Cerebellar cortex (tissue), 1 donor: ENCODE measurements at places on chromosomes 3 and 15.

DNA sequence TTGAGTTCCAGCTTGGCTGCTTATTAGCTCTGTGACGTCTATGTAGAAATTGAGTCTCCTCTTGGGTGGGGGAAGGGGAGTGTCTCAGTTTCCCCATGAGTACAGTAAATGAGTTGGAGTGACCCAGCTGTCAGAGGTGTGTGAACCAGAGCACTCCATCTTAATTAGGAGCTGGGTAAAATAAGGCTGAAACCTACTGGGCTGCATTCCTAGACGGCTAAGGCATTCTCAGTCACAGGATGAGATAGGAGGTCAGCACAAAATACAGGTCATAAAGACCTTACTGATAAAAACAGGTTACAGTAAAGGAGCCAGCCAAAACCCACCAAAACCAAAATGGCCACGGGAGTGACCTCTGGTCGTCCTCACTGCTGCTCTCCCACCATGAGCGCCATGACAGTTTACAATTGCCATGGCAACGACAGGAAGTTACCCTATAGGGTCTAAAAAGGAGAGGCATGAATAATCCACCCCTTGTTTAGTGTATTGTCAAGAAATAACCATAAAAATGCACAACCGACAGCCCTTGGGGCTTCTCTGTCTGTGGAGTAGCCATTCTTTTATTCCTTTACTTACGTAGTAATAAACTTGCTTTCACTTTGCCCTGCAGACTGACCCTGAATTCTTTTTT lies 222.4 kb downstream of the CACNA2D3 start:
- DNase-seq: no peak

DNA sequence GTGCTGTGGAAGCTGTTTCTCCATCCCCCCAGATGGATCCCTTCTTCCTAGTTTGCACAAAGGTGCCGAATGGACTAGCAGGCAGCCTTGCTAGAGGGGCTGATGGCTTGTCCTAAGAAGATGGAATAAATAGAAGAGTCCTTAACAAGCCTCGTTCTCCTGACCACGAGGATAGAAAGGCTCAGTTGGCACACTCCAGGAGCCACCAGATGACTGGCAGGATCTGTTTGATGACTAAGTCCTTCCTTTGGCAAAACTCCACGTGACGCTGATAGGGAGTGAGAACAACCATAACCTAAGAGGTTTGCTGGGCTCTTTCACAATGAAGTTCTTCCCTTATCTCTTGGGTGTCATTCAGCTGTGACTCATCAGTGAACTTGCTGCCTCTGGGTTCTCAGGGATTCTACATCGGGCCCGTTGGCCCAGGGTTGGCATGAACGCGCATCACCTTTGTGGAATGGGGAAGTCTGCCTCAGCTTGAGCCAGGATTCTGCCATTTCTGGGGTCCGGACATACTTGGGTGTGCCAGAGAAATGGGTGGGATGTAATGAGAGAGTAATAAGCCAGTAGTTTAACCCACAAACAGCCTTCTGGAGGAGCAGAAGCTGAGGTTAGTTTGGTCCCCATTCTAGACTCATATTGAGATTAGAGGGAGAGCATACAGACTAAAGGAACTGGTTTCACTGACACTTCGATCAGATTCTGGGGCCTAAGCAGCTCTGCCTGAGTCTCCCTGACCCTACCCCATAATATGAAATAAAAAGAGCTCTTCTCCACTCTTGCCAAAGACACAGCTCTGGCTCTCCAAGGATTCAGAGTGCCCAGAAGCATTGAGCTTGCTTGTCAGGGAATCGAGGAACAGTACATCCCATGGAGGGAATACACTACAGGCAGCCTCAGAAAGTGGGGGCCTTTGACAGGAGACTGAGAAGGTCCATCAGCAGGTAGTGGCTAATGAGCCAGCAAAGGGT lies 2.0 kb upstream of the MELTF start:
- DNase-seq: peak; percentile 49

DNA sequence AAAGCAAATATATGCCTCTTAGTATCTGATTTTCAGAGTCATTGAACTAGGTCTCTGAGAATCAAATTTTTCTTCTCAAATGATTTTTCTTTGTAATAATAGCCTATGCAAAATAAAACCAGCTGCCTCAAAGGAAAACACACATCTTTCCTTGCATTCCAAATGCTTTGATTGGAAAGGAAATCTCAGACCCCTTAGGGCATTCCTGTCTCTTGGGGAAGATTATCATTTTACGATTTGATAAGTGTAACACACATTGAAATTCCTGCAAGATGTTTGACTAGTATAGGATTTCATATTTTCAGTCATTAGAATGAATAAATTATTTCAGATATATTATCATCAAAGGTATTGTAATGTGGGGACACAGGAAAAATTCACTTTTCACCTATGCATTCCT lies 244.8 kb downstream of the EPHA6 start:
- no peak for DNase-seq

DNA sequence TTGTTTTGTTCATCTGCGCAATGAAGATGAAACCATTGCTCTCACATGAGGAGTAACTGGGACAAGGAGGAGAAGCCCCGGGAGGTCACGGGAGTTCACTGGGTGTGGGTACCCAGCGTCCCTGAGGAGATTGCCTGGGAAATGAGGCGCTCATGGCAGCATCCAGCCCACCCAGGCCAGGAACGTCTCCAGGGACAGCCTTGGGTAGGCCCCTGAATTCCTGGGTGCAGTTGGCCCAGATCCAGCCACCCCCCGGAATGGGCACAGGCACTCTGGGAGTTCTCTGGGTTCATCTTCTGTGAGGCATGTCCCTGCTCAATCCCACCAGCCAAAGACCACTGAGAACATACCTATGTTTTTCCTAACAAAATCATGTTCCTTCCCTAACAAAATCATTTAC lies 18.5 kb downstream of the BFSP2 start:
- DNase-seq: no peak

GRCh38 chr3:69090021-69090420 lies 5.3 kb downstream of the ARL6IP5 start:
- DNase-seq: no peak

DNA sequence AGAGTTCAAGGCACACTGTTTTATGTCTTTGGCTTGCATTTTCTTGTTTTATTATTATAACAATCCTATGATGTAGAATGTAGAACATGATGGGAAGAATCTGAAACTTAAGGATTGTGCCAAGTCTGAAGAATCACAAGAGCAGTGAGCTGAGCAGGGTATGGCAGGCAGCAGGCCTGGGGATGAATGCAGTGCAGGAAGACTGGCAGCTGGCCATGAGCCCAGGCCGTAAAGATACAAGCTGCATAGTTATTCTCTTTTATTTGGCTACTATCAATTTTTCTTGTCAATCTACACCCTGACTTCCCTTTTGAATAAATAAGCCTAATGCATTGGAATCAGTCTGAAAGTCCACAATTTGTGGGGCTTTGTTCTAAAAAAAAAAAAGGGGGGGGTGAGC lies 89.6 kb upstream of the ARPP21 start:
- peak; percentile 5 for DNase-seq

- no peak for DNase-seq
Observed at GRCh38 chr3:123511726-123512125, 62.8 kb upstream of the ADCY5 start.

DNA sequence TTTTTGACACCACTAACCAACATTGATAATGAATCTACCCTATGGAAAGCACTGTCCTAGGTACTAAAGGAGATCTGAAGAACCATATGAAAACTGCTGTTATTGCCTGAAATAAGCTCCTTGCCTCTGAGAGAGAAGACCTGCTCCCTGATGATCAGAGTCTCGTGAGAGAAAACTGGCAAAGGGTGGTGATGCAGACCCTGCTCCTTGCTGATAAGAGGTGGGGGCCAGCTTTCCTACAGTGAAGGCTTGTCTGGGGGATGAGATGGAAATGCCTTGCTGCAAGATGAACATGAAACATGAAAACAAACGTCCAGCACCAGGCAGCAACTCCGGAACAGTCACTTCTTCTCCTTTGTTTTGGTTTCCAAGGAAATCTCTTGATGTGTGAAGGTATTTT lies 31.9 kb downstream of the RASGRP1 start:
- DNase-seq: no peak

DNA sequence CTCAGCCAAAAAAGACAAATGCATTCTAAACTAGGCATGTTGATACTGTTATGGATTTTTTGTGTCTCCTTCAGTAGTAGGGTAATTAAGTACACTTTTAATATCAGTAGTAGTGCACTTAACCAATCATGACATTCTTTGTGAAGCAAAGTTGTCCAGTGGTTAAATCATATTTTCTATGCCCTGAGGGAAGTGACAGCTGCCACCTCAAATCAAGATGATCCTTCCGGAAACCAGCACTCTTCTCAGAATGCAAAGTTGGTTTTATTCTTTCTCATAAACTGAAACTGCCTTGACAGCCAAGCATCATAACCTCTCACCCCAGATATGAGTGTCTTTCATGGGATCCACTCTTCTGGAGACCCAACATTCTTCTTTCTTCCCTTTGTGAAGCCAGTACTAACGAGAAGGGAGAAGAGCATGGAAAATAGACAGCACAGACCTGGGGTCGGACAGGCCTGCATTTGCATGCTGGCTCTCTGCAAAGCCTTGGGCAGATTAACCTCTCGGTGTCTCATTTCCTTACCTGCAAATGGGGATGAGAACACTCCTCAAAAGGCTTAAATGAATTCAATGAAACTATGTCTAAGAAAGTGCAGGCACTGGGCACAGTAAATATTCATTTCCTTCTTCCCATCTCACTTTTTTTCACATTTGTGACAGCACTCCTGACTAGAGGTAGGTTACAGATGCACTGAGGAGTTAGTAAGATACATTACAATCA lies 13.2 kb downstream of the AAGAB start:
- DNase-seq: no peak

DNA sequence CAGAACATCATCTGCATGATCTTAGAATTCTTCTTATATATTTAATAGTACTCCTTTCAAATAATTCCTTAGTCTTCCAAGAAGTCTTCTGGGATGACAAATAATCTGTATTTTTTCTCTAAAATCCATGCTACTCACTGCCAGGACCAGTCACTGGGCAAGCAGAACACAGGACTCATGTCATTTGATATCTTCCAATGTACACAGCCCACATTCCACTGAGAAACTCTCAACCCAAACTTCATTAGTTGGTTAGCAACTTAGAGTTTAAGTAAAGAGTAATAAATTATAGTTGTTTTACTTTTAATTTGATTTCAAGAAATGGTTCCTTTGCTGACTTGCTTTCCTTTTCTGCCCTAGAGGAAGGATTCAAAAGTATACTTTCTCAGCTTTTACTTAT lies 317.0 kb downstream of the VGLL3 start:
- no peak for DNase-seq

DNA sequence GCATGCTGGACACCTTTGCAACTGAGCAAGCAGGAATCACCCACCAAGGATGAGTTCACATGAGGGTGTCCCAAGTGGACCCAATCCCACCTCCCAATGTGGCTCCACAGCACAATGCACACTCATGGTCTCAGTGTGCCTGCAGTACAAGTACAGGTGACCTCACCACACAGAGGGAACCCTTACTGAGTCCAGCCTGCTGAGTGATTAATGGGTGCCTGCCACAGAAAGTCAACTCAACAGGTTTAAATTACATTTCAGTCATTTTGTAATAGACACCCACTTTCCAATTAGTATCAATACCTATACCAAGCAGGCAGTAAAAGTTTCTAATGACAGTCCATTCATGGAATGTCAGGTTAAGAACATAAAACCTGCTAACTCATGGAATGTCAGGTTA lies 59.5 kb downstream of the HERC2 start:
- DNase-seq: no peak

DNA sequence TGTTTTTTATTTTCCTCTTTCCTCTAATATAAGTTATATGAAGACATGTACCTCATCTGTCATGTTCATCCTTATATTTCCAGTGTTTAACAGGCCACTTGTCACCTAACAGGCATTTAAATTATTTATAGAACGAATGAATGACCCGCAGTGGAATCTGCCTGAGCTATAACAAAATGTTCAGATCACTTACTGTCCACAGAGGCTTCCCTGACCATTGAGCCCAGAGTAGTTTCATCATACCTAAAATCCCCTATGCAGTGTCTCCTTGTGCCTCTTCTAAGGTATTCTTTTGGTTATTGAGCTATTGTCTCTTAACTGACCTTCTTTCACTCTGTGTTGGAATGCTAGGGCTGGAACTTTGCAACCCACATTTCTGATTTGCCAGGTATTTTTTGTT lies 748.5 kb downstream of the NTRK3 start:
- DNase-seq: no peak

GRCh38 chr3:175066617-175067415 lies 207.7 kb downstream of the NAALADL2 start:
- no peak for DNase-seq

DNA sequence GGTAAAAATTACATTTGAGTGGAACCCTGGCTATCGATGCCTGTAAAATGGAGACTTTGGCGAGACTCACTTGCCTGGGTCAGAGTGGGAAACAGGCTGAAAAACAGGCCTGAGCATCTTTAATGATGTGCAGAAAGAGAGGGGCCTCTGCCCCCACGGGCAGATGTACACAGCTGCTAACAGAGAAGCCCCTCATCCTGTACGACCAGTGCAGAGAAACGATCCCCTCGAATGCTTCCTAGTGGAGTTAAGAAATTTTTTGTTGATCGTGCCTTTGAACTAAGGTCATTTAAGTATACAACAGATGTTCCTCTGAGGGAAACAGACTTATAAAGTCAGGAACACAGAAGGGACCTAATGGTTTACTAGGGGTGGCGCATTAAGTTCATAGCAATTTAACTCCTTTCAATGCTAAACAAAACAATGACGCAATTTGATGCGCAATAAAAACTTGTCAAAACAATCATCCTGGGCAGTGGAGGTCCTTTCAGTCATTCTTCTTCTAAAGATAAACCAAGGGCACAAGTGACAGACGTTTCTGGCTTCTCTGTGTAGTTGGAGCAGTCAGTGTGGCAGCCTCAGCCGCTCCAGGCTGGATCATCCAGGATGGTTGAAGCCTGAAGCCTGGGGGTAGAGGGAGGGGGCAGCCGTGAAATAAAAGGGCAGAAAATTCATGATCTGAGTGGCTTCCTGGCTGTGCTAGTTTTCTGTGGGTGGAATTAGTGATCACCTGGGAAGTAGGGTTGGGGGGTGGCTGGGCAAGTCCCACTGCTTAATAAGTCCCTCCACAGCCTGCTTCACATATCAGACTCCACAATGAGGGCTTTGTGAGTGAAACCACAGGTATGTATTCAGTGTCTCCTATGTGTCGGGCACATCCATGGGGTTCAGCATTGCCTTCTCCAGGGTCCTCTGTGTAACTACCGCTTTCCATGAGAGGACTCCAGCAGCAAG lies 50.8 kb upstream of the MRPS22 start:
- no peak for DNase-seq

DNA sequence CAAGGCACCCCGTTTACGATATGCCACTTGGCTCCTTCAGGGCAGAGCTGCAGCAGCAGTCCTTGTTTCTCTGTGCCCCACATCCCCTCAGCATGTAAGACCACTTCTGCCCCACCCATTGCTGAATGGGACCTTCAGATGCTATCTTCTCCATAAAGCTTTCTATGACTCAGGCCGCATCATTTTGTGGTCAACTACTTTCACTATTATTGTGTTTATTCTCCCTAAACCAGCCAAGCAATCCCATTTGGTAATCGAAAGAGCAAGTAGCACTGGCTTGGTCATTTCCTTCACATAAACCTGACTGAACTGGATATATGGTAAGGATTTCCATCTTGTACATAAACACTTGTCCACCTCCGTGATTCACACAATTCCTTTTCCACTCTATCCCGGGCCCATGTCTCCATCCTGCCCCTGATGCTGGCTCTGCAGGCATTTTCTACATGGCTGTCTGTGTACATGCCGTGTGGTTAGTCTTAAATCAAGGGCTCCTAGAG lies 25.7 kb downstream of the LIPC start:
- DNase-seq: no peak

- DNase-seq: no peak
Observed at GRCh38 chr3:50574444-50574831, 5.1 kb downstream of the HEMK1 start.

GRCh38 chr3:85851071-85851470 lies 892.3 kb downstream of the CADM2 start:
- no peak for DNase-seq
